ENCODE measurements at places on chromosomes 1 and 21.

- no peak for DNase-seq
Observed at GRCh38 chr21:46308431-46308830, 15.2 kb downstream of the C21orf58 start.

DNA sequence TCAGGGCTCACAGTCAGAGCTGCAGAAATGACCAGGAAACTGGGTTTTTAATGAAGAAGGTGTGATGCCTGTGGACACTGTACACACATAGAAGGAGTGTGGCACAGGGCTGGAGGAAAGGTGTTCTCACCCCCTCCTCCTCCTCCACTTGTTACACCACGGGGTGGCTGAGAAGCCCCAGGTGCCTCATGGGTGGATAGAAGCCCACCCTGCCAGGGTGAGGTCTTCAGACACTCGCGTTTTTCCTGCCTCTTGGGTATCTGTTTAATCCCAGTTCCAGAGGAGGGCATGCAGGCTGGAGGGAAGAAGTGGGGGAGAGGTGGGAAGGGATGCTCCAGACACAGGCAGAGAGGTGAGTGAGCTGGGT, 9.7 kb upstream of the LAD1 start:
- no peak for DNase-seq

- DNase-seq = peak; percentile 45
Observed at GRCh38 chr1:186618401-186619170, 61.6 kb downstream of the PTGS2 start.

DNA sequence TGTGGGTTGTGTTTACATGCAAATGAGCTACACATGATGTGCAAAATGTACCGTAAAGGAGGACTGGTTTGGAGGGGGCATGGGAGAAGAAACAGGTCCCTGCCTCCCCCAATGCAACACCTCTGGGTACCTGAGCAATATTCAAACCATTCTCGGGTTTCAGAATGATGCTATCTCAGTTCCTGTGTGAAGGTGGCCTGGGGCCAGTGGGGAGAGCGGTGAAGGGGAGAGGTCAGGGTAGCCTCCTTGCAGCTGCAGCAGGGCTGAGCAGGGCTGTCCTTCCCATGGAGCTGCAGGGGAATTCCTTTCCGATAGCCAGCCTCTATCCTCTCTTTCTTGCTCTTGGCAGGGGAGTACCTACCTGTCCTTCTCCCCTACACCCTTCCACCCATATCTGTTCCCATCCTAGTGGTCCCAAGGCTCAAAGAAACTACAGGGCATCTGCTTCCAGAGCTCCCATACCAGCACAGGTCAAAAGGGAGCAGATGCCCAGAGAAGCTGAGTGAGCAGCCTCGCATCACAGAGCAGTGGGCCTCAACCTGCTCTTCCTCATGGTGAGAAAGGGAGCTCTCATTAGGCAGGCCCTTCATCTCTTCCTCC, 11.9 kb downstream of the MEF2D start:
- no peak for DNase-seq

GRCh38 chr1:202319381-202320080, 22.2 kb downstream of the UBE2T start:
- no peak for DNase-seq

DNA sequence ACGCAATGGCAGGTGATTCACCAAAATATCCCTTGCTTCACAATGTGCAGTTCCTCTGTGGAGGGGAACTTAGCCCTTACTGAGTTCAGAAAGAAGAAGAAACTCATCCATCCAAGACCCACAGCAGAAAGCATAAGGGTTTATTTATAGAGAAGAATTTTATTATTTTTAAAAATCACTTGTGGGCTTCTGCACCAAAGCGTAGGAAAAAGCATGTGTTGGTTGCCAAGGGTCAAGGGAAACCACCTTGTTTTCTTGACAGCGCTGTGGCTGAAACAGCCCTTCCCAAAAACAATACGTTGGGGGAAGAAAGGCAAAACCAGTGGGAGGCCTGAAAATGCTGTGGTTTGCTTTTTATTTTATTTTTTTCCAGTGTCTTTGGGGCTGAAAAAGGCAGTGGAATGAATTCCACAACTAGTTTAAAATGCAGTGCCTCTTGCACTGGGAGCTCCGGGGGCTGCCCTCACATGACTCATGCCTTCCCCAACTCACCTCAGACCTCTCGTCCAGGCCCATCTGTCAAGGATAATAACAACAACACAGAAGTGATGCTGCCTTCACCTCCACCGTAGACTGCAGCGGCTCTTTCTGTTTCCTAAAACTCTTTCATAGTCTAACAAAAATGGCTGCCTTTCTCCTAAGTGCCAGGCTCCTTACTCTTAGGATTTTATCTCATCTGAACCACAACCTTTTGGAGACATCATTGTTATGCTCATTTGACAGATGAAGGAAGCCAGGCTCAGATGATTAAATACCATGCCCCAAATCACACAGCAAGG, 224.2 kb upstream of the JUN start:
- DNase-seq = peak; percentile 43

GRCh38 chr1:18644973-18645746, 14.5 kb downstream of the PAX7 start:
- no peak for DNase-seq

- no peak for DNase-seq
Observed at GRCh38 chr1:230169454-230170152, 102.6 kb downstream of the GALNT2 start.

DNA sequence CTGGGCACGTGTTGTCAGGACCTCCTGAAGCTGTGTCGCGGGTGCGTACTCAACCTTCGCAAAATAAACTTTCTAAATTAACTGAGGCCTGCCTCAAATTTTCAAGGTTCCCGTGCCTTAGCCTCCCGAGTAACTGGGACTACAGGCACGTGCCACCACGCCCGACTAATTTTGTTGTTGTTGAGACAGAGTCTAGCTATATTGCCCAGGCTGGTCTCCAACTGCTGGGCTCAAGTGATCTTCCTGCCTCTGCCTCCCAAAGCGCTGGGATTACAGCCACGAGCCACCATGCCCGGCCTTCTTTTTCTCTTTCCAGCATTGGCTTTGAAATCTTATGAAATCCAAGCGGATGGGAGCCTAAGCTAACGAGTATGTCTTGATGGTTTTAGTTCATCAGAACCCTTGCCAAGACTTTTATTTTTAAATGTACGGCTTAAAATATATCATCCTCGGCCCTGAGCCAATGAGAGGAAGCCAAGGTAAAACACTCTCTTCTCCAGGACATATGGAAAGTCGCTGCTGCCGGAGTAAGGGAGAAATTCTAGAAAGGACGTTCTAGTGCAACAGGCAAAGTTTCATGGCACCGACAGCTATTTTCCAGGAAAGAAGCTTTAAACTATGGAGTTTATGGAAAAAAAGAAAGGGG, 12.7 kb upstream of the ERVH48-1 start:
- no peak for DNase-seq

DNA sequence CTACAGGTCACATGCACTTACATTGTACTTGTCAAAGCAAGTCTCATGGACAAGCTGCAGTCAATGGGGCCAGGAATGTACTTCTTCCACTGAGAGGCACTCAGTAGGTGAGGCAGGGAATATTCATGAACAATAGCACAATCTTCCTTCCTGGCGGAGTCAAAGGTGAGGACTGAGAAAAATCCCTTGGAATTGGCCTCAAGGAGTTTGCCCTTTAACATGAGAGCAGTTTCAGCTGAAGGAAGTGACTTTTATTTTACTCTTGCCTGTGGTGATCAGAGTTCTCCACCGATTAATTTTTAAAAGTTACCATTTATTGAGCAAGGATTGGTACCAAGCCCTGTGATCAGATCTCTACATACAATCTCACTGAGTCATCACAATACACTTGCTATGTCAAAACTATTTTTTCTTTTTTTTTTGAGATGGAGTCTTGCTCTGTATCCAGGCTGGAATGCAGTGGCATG, 11.2 kb upstream of the AK2 start:
- no peak for DNase-seq

DNA sequence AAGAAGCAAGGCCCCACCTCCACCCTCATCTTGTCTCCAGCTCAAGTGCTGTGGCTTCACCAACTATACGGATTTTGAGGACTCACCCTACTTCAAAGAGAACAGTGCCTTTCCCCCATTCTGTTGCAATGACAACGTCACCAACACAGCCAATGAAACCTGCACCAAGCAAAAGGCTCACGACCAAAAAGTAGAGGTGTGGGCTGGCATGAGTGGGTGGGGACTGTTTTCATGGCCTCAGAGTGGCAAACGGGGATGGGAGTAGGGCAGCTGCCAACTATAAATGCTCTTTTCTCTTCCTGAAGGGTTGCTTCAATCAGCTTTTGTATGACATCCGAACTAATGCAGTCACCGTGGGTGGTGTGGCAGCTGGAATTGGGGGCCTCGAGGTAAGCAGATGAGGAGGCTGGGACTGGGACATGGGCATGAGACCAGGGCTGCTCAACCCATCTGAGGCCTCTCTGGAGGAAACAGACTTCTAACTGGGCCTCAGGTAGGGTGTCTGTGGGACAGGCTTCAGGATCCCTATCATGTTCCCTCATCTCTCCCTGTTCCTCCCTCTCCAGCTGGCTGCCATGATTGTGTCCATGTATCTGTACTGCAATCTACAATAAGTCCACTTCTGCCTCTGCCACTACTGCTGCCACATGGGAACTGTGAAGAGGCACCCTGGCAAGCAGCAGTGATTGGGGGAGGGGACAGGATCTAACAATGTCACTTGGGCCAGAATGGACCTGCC, 8.8 kb upstream of the P3R3URF start:
- peak; percentile 56 for DNase-seq

DNA sequence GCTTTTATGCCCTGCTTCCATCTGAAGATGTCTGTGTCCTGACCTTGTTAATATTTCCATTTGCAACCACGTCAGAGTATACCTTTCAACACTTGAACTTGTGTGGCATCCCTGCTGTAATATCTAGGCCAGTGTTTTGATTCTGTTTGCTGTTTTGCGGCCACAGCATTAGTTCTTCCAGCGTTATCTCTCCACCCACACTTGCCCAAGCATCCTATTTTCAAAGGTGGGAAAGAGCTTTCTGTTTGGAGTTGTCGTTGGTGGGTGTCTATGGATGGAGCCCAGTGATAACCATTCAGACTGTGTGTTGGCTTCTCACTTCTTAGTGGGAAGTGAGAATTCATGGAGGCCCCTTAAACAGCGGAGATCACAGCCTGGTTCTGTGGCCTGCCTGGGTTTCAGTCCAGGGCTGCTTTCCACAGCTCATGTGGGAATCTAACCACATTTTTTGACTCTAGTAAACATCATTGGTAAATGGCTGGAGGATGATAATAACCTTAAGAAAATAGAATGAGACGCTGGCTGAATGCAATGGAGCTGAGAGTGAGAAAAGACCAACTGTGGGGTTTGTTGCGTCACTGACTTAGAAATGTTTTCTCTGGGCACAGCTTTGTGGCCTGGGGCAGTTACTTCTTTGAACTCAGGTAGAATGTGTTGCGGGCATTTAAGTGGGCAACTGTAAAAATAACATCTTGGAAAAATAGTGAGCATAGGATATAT, 7.6 kb downstream of the TENT5C start:
- no peak for DNase-seq

- no peak for DNase-seq
Observed at GRCh38 chr1:85048296-85049064, at the start of gene MCOLN3. TSS of gene MCOLN3 (minus strand) at chr1:85048500. CDS start at chr1:85045360, 3,140 bp downstream.

DNA sequence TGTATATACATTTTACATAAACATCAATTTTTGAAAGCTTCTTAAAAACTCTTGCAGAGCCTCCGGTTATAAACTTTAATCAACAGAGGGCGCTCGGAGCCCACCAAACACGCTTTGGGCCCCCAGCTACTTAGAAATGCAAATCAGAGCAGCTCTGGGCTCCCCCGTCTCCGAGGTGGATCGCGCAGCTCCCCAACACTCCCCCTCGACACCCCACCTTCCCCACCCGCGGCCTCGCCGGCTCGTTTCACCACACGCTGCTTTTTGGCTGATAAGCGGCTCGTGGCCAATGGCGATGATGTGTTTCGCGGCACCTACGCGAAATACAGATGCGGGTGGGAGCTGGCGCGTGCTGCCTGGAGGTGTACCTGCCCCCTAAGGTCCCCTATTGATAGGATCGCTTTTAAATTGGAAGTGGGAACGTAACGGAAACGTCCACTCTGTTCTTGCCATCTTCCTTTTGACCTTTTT, 1.7 kb upstream of the KIF26B start:
- DNase-seq = peak; percentile 38

DNA sequence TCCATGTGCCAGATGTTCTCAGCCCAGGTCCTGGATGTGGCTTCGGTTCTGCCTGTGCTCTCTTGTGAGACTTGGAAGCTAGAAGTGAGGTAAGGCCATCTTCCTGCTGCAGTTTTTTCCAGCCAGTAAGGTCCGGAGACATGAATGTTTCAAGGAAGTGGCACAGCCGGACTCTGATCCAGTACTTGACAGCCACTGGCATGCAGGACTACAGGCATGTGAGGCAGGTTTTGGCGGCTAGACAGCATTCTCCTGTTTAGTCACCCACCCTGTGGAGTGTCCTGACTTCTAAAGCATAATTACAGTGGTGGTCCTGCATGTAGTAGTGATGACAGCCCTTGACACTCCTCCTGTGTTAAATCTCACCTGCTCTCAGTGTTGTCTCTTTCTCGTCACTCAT, 72.3 kb downstream of the TNFSF4 start:
- no peak for DNase-seq

DNA sequence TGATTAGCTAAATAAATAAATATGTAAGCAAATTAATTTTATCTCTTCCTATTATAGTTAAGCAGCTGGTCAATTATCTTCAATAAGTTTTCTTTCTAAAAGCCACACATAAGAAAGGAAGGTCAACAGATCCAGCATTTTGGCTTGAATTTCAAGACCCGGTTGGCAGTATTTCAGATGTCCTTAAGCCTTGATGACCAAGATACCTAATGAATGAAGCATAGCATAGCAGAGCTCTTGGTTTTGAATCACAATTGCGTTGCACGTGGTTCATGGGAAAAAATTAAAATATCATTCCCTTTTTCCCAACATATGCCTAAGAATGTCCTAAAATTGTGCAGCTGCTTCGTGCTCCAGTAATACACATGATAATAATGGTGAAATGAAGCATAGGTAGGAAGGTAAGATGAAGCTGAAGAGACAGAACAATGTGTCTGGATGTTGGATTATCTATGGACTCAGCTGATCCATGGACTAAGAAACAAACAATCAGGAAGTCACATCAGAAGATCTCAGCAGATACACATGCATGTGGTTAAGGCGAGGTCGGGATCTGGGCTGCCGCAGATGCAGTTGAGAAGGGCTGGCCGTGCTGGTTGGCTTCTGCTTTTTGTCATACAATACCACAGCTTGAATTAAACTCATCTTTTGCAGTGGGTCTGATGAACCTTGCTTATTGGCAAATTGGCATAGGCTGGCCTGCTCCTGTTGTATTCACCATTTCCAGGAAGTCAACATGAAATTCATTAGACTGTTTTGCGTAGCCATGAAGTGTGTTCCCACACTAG, 284.9 kb upstream of the RUNX1 start:
- DNase-seq = no peak

GRCh38 chr1:71019233-71019969, 28.2 kb downstream of the PTGER3 start:
- DNase-seq = no peak

DNA sequence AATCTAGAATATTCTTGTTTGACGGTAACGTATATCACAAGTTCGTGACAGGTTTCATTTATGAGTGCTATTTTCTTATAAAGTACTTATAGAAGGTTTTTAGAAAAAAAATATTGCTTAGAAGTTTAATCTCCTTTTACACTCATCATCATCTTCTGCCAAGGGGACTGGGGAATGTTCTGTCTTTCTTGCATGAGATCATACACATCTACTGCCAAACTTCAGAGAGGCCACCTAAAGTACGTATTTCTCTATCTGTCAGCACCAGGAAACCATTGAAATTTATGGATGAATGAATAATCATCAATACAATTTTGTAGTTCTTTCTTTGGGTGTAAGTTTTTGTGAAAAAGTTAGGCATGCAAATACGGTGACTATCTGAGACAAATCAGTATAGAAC, 245.8 kb downstream of the SPATA17 start:
- DNase-seq = no peak

- DNase-seq = no peak
Observed at GRCh38 chr1:228530086-228530758, 43.0 kb downstream of the RNF187 start.
